ENCODE measurements at places on chromosomes 1 and 21.

- H3K27me3 ChIP-seq, result no peaks in the 10 kb centered on the region
- no peak for DNase-seq
- H3K27ac ChIP-seq, result peak overlapping the region; percentile 35
- peaks cover 2% of the 10 kb centered on the region for H3K4me1 ChIP-seq
These were observed 202.0 kb downstream of the USH2A start for GRCh38 chr1:216221260-216221700.

- DNase-seq, result no peak
- no peaks in the 10 kb centered on the region for H3K36me3 ChIP-seq
- H3K27ac ChIP-seq, result no peak overlapping the region
- no peaks in the 10 kb centered on the region for H3K27me3 ChIP-seq
- no peak overlapping the region for H3K4me3 ChIP-seq
These were observed 626.7 kb upstream of the ADGRL2 start for GRCh38 chr1:81174052-81174451.

- no peak for DNase-seq
- H3K4me1 ChIP-seq, result no peaks in the 10 kb centered on the region
- H3K4me3 ChIP-seq, result no peak overlapping the region
- H3K27ac ChIP-seq, result no peak overlapping the region
These were observed 372.1 kb upstream of the VAMP3 start for GRCh38 chr1:7398982-7399381.

GRCh38 chr21:32300117-32300681, 1.5 kb downstream of the MRAP start:
- H3K27me3 ChIP-seq, result no peaks in the 10 kb centered on the region
- H3K4me1 ChIP-seq, result no peaks in the 10 kb centered on the region
- DNase-seq, result no peak

- H3K27ac ChIP-seq, result no peak overlapping the region
- DNase-seq, result no peak
- H3K4me3 ChIP-seq, result no peak overlapping the region
- H3K36me3 ChIP-seq, result peaks cover 3% of the 10 kb centered on the region
These were observed 4.8 kb upstream of the RHCE start for GRCh38 chr1:25425098-25426085.

- no peak overlapping the region for H3K27ac ChIP-seq
- no peaks in the 10 kb centered on the region for H3K4me1 ChIP-seq
- H3K4me3 ChIP-seq, result no peak overlapping the region
- no peak for DNase-seq
These were observed 33.7 kb downstream of the CDCA8 start for GRCh38 chr1:37725851-37726613.
